ENCODE measurements at places on chromosomes 13 and 19.

DNA sequence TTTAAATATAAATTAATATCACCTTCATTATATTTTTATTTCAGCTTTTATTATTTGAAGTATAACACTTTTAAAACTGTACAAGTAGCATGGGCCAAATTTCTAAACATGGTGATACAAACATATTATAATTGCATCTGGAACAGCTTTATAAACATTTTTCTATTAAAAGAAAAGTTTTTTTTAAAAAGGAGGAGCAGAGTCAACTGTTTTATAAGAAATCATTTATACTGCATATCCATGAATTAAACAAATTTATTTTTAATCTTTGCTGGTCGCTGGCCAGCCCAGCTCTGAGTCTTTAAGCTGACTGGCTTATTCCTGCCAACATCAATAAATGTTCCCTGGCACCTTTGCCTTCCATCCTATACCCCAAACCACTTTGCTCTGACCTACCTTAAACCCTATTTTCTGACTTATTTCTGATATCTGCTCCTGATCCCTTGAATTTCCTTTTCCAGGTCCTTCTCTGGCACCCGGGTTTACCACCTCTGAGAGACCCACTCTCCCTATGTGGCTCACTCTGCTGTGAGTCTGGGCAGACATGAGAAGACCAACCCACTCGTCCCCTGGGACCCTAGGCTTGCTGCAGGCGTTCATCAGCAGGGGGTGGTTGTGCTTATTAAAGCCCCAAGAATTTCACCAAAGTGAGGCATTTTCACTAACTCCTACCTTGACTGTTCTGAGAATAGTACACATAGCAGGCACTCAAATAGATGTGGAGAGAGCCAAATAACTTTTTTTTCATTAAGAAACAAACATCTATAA lies 220.3 kb downstream of the KLF12 start:
- no peak for DNase-seq

GRCh38 chr13:91632086-91632485 lies 233.7 kb downstream of the GPC5 start:
- no peak for DNase-seq

GRCh38 chr13:107587681-107588080 lies 627.7 kb downstream of the LIG4 start:
- no peak for DNase-seq

GRCh38 chr13:106619688-106620555 lies 52.0 kb upstream of the ARGLU1 start:
- peak; percentile 46 for DNase-seq

- peak; percentile 35 for DNase-seq
Measured at GRCh38 chr19:13260883-13261653, 110.9 kb downstream of the IER2 start.

DNA sequence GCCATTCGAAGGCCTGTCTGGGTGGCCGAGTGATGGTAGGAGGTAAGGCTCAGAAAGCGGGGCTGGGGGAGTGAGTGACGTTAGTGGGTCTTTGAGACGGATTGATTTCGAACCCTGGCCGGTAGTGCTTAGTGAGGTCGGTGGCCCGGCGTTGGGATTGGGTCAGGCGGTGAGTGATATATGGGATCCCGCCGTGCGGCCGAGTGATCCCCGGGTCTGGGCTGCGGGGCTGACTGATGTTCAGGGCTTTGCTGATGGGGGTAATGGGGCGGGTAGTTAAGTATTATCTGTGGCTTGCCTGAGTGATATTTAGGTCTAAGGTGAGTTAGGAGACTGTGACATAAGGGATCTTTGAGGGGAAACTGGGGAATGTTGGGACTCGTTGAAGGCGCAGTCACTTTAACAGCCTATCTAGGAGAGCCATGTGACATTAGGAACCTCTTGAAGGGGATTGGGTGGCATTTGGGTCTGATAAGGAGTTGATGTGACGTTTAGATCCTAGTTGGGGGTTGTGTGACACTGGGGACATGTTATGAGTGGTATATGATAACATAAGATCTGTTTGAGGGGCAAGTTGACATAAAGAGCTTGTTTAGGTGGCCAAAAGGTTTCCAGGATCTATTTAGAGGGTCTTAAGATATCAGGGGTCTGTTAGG lies 543 bp downstream of the PSMC4 start:
- no peak for DNase-seq

DNA sequence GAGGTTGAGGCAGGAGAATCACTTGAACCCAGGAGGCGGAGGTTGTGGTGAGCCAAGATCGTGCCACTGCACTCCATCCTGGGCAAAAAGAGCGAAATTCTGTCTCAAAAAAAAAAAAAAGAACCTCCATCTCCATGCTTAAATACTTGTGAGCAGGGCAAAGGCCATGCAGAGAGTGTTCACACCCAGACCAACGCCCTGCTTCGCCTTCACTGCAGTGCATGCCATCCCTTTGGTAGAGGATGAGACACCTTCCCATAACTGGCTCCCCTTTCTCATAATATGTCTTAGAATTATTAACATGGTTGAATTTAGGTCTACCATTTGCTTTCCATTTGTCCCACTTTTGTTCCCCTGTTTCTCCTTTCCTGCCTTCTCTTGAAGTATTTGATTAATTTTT lies 15.4 kb downstream of the BBC3 start:
- no peak for DNase-seq

DNA sequence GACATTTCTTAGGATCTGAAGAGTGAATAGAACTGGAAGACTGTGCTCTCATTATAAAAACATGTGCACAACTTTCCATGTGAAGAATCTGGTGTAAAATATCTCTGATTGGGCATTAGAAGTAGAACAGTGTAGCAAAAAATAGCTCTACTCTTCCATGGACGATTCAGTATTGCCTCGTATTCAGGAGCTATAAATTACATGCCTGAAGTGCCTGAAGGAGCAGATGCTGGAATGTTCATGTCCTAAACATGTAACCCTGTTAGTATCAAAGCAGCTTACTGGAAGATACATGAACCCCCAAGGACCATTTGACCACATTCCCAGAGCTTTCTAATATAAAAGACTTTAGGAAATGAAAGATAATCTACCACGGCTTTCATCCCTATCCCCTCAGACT lies 528.9 kb downstream of the DACH1 start:
- DNase-seq, result no peak

DNA sequence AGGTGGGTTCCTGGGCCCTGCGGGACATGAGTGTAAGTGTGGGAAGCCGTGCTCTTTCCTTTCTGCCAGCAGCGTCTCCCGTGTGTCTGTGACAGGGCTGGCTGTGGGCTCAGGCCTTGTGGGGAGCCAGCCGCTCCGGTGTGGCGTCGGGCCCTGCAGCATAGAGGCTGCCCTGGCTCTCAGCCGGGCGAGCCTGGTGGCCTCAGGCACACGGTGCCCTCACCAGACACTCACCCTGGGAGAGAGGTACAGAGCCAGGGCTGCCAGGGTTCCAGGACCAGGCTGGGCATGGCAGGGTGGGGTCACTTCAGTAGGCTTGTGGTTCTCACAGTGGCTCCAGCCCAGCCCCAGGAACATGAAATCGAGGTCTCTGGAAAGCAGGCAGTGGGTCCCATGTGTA lies 324.8 kb downstream of the TEX29 start:
- no peak for DNase-seq

- DNase-seq, result no peak
Measured at GRCh38 chr19:28999724-29000433, 213.1 kb downstream of the UQCRFS1 start.

- no peak for DNase-seq
Measured at GRCh38 chr13:98223741-98224140, 46.7 kb upstream of the RNF113B start.

Data from NCI-H460 (cell line).